Ammon's horn (tissue), 1 donor: ENCODE measurements at places on chromosomes 1 and 21.
A peak's percentile ranks its signal among the peaks of the same experiment; 100 is the strongest.

DNA sequence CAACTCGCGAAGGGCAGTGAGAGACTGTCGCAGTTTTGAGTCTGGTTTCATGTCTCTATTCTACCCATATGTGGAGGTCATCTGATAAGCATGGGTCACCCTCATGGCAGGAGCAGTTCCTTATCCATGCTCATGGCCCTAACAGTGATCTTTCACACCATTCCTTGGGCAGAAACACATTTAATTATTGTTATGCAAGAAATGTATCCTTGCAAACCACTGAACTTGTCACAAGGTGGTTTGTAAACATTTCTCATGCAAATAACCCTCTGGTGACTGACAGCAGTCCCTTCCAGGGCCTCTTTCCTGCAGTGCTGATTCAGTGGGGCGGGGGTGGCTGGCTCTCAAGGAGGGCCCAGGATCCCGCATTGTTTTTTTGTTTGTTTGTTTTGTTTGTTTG lies 421.4 kb upstream of the RUNX1 start:
- DNase-seq = no peak

DNA sequence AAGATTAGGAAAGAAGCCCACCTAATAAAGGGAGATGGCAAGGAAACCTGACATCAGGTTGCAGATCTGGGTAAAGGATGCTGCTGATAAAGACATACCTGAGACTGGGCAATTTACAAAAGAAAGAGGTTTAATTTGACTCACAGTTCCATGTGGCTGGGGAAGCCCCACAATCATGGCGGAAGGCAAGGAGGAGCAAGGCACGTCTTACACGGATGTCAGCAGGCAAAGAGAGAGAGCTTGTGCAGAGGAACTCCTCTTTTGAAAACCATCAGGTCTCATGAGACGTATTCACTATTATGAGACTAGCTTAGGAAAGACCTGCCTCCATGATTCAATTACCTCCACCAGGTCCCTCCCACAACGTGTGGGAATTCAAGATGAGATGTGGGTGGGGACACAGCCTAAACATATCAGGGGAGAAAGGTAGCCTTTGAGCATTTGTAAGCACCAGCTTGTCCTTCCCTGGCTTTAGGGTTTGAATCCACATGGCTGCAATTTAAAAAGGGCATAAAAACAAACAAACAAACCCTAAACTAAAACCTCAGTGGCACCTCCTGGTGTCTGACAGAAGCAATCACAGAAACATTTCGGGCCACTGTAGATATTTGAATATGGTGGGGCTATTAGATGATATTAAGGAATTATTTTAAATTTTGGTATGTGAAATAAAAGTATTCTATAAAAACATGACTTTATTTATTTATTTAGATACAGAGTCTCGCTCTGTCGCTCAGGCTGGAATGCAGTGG lies 33.1 kb downstream of the SLC2A7 start:
- DNase-seq = no peak

- no peak for DNase-seq
Measured at GRCh38 chr1:187588917-187589316, 760.2 kb downstream of the PLA2G4A start.

- peak; percentile 49 for DNase-seq
Measured at GRCh38 chr1:247332623-247333361, 1.1 kb upstream of the ZNF496 start.

DNA sequence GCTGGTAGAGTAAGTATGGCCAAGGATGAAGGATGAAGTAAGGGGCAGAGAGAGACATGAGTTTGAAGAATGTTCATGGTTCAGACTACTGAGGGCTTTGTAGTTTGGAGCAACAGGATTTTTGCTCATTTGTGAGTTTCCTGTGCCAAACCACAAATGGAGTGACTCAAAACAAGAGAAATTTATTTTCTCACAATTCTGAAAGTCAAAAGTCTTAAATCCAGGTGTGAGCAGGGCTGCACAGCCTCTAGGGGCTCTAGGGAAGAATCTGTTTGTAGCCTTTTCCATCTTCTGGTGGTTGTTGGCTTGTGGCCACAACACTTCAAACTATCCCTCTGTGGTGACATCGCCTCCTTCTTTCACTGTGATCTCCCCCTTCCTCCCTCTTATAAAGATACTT lies 58.9 kb downstream of the RHOU start:
- no peak for DNase-seq

DNA sequence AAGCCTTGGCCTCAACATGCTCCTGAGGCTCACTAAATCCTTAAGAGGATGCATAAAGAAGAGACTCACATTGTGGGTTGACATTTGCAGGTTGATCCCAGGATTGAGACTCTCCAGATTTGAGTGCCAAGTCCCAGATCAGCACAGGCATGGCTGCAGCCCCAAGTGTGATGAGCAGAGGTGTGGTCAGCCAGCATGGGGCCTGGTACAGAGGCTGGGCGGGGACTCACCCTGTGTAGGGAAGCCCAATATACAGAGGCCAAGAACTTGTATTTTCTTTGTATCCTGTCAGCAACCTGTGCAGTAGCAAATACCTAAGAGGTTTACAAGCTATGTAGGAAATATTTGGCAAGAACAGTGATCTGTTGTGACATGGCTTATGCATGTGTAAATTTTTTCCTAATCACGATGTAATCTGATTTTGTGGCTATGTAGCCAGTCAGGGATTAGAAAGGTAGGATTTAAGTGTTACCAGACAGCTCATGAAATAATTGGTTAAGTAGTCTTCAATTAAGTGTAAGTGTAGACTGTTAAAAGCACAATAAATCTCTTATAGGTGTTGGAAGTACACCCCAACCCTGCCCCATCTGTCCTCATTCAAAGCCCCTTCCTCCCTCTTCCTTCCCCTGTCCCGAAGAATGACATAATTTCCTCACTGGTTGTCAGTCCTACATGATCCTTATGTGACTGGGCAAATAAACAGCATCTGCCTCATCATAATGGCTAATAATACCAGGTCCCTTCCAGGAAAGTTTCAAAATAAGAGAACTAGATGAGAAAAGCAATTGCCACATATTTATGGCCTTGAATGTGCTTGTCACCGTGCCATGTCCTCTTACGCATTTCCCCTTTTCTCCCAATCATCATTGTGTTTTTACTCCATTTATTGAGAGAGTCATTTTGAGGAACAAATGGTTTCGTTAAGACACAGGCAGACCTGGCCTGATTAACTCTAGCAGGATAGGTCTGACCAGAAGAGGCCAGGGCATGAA lies 120.9 kb downstream of the HLX start:
- DNase-seq = peak; percentile 57

- peak; percentile 56 for DNase-seq
Measured at GRCh38 chr1:180927348-180927747, 14.7 kb downstream of the KIAA1614 start.

DNA sequence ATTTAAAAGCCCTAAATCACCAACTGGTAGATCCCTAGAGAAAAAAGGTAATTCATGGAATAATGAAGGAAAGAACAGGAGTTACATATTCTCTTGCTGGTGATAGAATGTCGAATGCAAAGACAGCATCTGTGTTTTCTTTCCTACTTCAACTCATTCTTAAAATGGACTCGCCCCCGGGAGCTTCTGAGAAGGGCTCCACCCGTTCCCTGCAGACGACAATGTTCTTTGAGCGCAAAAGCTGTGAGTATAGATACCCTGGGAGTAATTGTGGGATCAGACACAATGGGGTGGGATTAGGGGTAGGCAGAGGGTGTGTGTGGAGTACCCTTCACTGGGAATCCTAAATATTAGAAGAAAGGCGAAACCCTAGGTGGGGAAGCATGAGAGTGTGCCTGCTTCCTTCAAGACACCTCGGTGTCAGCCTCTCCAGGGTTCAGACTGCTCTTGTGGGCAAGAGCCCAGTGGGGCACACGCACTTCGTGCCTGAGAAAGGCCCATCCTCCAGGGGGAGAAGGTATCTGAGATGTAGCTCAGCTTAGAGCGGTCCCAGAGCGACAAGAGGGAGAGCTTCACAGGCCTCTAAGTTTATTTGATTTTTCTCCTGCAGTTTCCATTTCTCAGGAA lies 123.3 kb upstream of the DPYD start:
- DNase-seq = no peak

- peak; percentile 16 for DNase-seq
Measured at GRCh38 chr1:3510136-3510955, 55.9 kb downstream of the ARHGEF16 start.

GRCh38 chr1:20483098-20483832 lies 2.7 kb downstream of the CAMK2N1 start:
- DNase-seq = no peak

GRCh38 chr1:1075148-1075935 lies 1.2 kb upstream of the RNF223 start:
- DNase-seq = no peak

- DNase-seq = no peak
Measured at GRCh38 chr21:44800971-44801467, 601 bp downstream of the UBE2G2 start.

- no peak for DNase-seq
Measured at GRCh38 chr1:216175714-216176113, 247.5 kb downstream of the USH2A start.

- DNase-seq = no peak
Measured at GRCh38 chr1:77465139-77465538, 183.3 kb downstream of the AK5 start.

GRCh38 chr1:44338136-44338535 lies 16.9 kb downstream of the ERI3 start:
- no peak for DNase-seq

DNA sequence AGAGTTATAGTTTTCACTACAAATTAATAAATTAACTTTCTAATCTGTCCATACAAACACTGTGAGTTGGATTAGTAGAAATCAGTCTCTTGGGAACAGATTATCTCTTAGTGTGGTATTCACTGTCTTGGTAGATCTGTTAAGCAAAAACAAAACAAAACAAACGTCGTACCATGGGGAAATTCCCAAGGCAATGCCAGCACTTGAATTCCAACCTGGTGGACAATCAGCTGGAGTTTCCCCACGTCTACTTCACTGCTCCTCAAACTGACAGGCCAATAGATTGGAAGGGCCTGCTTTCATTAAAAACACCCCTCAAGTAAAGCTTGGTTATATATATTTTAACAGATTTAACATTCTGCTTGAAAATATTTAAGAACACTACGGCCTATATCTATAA lies 31.9 kb downstream of the GDAP2 start:
- DNase-seq = no peak

- DNase-seq = no peak
Measured at GRCh38 chr1:97759078-97759477, 161.8 kb downstream of the DPYD start.

DNA sequence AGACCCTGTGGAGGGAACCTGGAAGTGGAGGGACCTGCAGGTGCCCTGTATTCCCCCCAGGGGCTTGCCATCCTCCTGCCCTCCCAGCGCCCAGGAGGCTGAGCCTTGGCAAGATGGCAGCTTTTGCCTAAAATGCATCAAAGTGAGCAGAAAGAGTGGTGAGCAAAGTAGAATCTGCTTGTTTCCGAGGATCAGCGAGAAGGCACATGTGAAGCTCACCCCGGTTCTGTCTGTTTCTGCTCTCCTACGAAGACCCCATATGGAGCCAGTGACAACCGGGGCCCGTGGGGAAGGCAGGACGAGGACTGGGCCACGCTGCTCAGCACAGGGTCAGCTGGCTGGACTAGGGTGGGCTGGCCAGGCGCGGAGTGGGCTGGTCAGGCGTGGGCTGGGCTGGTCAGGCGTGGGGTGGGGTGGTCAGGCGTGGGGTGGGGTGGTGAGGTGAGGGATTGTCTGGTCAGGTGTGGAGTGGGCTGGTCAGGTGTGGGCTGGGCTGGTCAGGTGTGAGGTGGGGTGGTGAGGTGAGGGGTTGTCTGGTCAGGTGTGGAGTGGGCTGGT lies 5.2 kb upstream of the FNDC10 start:
- no peak for DNase-seq

DNA sequence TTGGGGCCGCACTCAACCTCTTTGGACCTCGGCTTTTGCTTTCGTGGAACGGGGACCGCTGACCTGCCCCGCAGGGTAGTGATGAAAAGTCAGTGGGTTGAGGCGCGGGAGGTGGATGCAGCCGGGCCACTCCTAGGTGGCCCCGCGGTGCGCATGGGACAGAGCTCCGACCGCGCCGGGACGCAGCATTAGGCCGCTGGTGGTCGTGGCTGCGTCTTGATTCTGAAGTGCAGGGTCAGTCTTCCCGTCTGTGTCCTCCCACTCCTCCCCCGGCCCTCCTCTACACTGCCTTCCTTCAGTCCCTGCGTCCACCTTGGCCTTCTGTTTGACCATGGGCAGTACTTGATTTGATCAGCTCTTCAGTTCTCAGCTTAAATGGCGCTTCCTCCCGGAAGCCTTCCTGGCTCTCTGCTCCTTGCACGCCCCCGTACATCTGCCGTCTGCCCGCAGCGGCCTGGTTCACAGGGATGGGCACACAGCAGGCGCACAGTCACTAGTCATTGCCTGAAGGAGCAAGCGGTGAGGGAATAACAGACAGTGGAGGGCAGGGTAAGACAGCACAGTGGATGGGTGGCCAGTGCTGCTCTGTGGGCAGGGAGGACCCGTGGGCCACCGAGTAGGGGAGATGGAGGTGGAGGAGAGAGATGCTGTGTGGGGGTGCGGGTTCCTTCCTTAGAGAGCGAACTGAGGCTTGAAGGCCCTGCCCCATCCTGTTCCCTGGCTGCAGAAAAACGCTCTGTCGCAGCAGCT lies 633 bp downstream of the THEMIS2 start:
- DNase-seq = peak; percentile 63

DNA sequence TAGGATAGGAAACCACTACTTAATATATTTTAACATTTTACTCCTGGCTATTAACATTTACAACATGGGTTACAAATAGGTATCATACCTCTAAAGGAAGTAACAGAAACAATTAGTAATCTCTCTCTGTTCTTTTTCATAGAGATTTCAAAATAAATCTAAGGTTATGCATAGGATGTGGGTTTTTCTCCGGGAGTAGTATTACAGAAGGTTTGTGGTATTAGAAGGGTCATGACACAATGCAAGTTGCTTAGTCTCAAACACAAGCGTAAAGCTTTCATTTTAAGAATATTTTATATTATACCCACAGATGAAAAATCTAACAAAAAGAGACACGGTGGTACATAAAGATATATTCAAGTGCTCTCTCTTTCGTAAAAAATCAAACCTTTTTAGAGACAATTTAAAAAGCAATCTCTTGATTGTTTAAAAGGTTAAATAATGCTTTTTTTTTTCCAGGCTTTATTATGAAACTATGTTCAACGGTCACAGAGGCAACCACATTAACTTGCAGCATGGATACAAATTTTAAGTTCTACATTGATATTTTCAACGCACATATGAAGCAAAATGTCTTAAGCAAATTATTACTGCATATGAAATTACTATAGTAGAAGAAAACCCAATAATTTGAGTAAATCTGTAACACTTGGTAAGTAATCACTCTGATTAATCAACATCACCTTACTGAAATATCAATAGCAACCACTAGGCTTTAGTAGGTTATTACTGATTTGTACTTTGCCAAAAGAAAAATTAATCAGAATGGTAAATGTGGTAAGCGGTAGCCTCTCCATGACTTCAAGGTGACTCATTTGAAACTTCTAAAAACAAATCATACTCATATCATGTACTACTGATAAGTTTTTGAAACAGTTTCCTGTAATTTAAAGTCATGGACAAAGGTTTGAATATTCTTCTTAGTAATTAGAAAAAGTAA lies 97.4 kb upstream of the GFI1 start:
- DNase-seq = no peak

- no peak for DNase-seq
Measured at GRCh38 chr1:90709535-90709934, 7.6 kb downstream of the BARHL2 start.

GRCh38 chr1:218686761-218687160 lies 341.6 kb downstream of the TGFB2 start:
- no peak for DNase-seq

- no peak for DNase-seq
Measured at GRCh38 chr1:21280482-21280881, 9.8 kb downstream of the ECE1 start.

GRCh38 chr1:198528364-198528763 lies 12.1 kb downstream of the ATP6V1G3 start:
- no peak for DNase-seq

GRCh38 chr1:72896256-72896655 lies 613.9 kb upstream of the NEGR1 start:
- DNase-seq = no peak
